ENCODE measurements at places on chromosomes 6 and 20. TPM values are rescaled to one million over a fixed set of nuclear protein-coding genes. Genes with fewer than 3 reads are reported as not detected.

DNA sequence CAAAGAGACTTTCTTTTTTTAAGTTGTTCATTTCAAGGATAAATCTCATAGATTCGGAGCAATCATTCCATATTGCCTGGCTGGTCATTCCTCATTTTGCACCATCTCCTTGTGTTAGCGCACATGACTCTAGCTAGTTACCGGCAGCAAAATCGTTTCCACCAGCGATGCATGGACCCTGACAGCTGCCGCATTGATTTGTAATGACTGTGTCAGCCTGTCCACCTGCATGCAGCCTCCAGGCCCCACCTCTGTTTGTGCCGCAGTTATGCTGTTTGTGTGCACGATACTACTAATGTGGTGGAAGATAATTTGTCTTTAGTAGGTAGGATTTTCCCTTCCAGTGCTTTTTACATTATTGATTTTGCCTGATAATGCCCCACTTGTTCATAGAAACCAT lies 164.0 kb downstream of the TBC1D7 start:
- no peak for DNase-seq
- H3K4me3 ChIP-seq, result no peak overlapping the region
- H3K27ac ChIP-seq, result no peak overlapping the region
- no peaks in the 10 kb centered on the region for H3K4me1 ChIP-seq

DNA sequence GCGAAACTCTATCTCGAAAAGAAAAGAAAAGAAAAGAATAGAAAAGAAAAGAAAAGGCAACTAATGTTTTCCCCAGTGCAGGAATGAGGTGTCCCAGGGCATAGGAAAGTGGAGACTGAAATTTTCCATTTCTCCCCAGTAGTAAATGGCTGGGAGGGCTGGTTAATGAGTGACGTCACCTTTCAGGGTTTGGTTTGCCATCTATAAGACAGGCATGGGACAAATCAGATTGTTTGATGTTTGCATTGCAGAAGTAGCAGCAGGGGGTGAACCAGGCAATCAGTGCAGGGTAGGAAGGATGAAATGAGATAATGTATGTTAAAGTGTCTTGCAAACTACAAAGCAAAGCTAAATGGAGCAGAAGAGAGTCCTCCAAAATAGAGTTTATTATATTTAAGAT lies 533.4 kb downstream of the PKHD1 start:
- no peak overlapping the region for H3K4me3 ChIP-seq
- no peaks in the 10 kb centered on the region for H3K4me1 ChIP-seq
- no peak overlapping the region for H3K27ac ChIP-seq
- no peaks in the 10 kb centered on the region for H3K36me3 ChIP-seq
- no peaks in the 10 kb centered on the region for H3K27me3 ChIP-seq

DNA sequence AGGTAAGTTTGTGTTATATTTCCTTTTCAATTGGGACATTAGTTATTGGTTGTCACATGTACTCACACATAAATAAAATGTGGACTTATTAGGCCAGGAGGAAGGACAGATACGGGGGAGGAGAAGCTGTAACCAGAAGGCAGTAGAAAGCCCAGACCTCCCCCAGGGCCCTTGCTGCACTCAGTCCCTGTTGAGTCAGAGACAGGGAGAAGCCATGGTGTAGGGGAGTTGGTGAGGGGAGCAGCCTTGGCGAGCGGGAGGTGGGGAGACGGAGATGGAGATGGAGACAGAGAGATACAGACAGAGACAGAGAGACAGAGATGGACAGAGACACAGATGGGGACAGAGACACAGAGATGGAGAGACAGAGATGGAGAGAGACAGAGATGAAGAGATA lies 263.2 kb downstream of the DLL1 start:
- H3K4me1 ChIP-seq, result no peaks in the 10 kb centered on the region
- DNase-seq, result no peak
- H3K36me3 ChIP-seq, result no peaks in the 10 kb centered on the region
- H3K4me3 ChIP-seq, result no peak overlapping the region
- no peak overlapping the region for H3K27ac ChIP-seq

SLC22A2 gene
- 0.86 TPM for total RNA-seq

C20orf204 gene
- total RNA-seq, result 1.3 TPM

GRCh38 chr20:32538526-32538939 lies 46.6 kb downstream of the NOL4L start:
- H3K27ac ChIP-seq, result no peak overlapping the region
- H3K36me3 ChIP-seq, result no peaks in the 10 kb centered on the region
- H3K4me3 ChIP-seq, result no peak overlapping the region
- no peaks in the 10 kb centered on the region for H3K4me1 ChIP-seq
- peaks cover 3% of the 10 kb centered on the region for H3K27me3 ChIP-seq

GRCh38 chr20:44566018-44566417 lies 16.4 kb upstream of the PKIG start:
- DNase-seq, result no peak
- H3K27ac ChIP-seq, result no peak overlapping the region
- no peaks in the 10 kb centered on the region for H3K36me3 ChIP-seq
- no peak overlapping the region for H3K4me3 ChIP-seq

- no peaks in the 10 kb centered on the region for H3K4me1 ChIP-seq
- H3K27ac ChIP-seq, result no peak overlapping the region
- no peaks in the 10 kb centered on the region for H3K27me3 ChIP-seq
Measured at GRCh38 chr20:32453467-32454163, 95.5 kb downstream of the ASXL1 start.

DNA sequence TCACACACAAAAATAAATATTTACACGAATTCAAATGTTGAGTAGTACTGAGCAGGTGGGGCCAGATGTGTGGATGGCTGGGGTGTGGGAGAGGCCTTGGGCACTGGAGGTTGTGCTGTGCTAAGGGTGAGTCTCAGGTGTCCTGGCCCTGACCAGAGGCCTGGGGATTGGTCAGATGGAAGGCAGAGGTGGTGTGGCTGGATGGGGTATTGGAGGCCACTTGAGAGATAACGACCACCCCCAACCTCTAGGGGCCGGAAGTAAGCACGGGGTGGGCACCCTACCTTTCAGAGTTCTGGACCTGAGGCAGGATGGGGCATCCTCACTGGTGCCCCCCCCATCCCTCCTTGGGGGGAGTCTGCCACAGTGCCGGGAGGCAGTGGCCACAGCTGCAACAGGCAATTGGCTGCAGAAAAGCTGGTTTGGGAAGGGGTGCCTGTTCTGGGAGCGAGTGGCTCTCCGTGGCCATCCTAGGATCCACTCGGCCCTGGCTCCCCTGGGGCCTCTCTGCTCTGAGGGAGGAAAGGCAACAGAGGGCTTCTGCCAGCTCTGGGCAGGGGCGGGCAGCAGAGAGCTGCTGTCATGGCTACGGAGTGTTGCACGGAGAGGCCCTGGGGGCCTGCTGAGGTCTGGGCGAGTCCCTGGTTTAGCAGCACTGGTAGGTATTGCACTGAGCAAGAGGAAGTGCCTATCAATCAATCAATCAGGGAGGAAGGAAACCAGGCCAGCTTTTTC lies 87.6 kb downstream of the ASXL1 start:
- no peak overlapping the region for H3K4me3 ChIP-seq
- no peaks in the 10 kb centered on the region for H3K4me1 ChIP-seq
- H3K36me3 ChIP-seq, result peaks cover 14% of the 10 kb centered on the region
- no peak overlapping the region for H3K27ac ChIP-seq
- H3K27me3 ChIP-seq, result no peaks in the 10 kb centered on the region
- DNase-seq, result peak; percentile 34

DNA sequence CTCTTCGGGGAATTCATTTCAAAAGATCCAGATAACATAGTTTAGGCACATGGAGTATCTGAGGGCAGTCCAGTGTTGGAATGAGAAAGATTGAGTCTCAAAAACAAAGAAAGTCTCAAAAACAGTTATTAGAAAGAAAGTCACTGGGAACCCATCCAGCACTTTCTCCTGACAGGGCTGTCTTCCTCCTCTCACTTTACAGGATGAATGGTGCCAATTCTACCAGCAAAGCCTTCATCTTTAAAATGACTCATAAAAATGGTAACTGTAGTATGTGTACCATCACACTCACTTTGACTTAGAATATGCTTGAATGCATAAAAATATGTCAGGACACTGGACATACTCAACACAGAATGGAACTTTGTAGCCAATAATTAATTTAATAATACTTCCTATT lies 71.3 kb downstream of the SLC22A3 start:
- no peaks in the 10 kb centered on the region for H3K36me3 ChIP-seq
- H3K4me3 ChIP-seq, result no peak overlapping the region
- DNase-seq, result no peak
- H3K4me1 ChIP-seq, result no peaks in the 10 kb centered on the region
- no peak overlapping the region for H3K27ac ChIP-seq

SH3BGRL2 gene
- total RNA-seq, result 11.7 TPM

DNA sequence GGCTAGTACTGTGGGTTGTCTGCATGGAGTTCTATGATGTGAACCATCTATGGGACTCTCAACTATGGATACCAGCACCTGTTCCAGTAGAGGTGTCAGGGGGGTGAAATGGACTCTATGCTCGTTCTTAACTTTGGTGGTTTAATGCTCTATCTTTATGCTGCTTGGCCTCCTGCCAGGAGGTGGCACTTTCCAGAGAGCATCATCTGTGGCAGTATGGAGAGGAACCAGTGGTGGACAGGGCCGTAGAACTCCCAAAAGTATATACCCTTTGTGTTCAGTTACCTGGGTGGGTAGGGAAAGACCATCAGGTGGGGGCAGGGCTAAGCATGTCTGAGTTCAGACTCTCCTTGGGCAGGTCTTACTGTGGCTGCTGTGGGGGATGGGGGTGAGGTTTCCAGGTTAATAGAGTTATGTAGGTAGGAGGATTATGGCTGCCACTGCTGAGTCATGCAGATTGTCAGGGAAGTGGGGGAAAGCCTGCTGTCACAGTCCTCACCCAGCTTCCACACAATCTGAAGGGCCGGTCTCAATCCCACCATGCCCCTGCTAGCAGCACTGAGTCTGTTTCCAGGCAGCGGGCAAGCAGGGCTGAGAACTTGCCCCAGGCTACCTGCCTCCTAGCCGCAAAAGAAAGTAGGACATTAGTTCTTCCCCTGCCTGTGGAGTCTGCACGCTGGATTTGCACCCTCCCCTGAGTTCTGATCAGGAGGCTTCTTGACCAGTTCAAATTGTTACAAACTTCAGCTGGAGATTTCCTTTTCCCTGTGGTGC lies 284.0 kb downstream of the KCNQ5 start:
- H3K4me3 ChIP-seq, result no peak overlapping the region
- H3K36me3 ChIP-seq, result peaks cover 5% of the 10 kb centered on the region
- no peak for DNase-seq
- no peaks in the 10 kb centered on the region for H3K4me1 ChIP-seq
- H3K27me3 ChIP-seq, result no peaks in the 10 kb centered on the region

DNA sequence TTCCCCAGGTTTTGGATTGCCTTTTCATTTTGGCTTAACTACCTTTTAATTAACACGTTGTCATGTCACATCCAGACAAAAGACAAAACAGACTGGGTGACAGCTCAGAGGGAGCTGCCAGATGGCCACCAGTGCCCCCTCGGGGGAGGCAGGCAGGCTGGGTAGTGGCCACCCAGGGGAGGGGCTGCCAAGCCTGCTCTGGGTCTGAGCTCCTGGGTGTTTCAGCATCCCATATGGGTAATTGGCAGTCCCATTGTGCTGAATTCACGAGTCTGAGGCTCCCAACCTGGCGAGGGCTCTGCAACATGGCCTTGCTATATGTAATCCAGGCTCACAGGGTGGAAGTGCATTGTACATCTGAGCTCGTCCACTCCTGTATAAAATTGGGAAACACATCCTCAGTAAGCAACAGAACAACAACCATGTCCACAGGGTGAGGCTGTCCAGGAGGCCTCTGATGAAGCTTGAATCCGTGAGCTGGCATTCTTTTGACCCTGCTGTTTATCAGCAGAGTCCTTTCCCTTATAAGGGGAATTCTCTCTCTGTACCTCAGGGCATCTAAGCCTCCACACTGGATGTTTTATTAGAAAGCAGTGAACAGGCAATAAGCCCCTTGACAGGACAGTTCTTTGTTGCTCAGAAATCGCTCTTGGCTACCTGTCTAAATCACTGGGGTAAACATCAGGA lies 111.7 kb upstream of the SLC22A23 start:
- H3K36me3 ChIP-seq, result no peaks in the 10 kb centered on the region
- DNase-seq, result no peak
- no peaks in the 10 kb centered on the region for H3K4me1 ChIP-seq
- no peaks in the 10 kb centered on the region for H3K27me3 ChIP-seq
- no peak overlapping the region for H3K27ac ChIP-seq

DNA sequence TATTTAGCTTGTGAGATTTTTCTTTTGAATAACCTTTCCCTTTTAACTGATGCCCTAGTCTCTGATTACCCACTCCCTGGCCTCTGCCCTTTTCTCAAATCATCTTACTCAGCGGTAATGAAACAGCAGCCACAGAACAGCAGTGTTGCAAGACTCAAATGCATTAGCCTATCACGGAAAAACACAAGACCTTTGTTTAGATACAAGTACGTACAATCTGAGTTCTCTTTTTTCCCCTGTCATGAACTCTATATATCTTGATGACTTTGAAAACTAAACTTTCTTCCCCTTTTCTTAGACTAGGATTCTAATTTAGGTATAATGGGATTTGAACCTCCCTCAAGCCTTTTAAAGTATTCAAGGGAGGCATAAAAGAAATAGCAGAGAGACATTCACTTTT lies 1034.9 kb downstream of the EYS start:
- no peaks in the 10 kb centered on the region for H3K36me3 ChIP-seq
- H3K27me3 ChIP-seq, result peaks cover 15% of the 10 kb centered on the region
- H3K27ac ChIP-seq, result no peak overlapping the region
- no peak overlapping the region for H3K4me3 ChIP-seq
- H3K4me1 ChIP-seq, result no peaks in the 10 kb centered on the region

DNA sequence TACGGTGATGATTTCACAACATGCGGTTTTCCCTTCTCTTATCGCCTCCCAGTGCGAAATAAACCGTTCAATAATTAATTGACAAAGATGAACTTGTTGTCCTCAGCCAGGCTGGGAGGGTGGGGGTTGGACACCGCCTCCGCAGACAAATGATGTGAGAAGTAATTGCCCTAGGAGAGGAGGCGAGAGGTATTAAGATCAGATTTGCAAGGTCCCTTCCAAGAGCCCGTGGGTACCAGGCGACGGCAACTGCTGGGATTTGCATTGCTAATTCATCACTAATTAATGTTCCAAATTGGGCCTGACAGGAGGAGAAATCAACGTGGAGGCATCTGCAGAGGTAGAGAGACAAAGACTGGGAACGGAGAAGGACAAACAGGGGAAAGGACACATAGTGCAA lies 90.2 kb upstream of the CCDC167 start:
- no peak overlapping the region for H3K4me3 ChIP-seq
- no peaks in the 10 kb centered on the region for H3K27me3 ChIP-seq
- DNase-seq, result no peak
- no peaks in the 10 kb centered on the region for H3K36me3 ChIP-seq
- H3K4me1 ChIP-seq, result no peaks in the 10 kb centered on the region
- no peak overlapping the region for H3K27ac ChIP-seq
